Stimulated activated CD4-positive, alpha-beta T cell treated with anti-CD3 and anti-CD28 coated beads, Interleukin-15, amount 100 ng/mL, for 24 hours (primary cell): ENCODE measurements at places on chromosomes 5 and 9.

DNA sequence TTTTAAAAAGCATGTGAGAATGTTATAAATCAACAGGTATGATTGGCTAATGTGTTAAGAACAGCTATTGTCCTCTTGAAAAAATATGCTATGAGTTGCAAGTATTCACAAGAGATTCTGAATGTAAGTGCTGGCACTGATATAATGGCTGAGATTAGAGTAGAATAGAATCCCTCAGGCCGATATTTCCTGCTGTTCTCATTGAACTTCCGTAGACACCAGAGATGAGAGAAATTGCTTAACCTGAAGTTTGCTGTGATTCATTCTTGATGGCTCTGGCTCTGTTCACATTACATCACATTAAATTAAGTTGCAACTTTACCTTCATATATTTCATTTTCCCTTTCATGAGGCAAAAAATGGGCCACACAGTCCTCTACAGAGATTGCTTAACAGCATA is 114.5 kb downstream of the BAAT start:
- DNase-seq = no peak

- DNase-seq = no peak
Measured at GRCh38 chr5:42228279-42228678, 195.0 kb upstream of the GHR start.

GRCh38 chr9:89844075-89844474 is 239.3 kb downstream of the GADD45G start:
- no peak for DNase-seq

- no peak for DNase-seq
Measured at GRCh38 chr5:24720743-24721142, 76.0 kb upstream of the CDH10 start.

- DNase-seq = no peak
Measured at GRCh38 chr9:7935681-7936080, 136.1 kb upstream of the DMAC1 start.

- DNase-seq = no peak
Measured at GRCh38 chr5:157549954-157550549, 25.5 kb downstream of the ADAM19 start.
